Memory B cell (primary cell): ENCODE measurements at places on chromosomes 2 and 18.

GRCh38 chr2:121888189-121888557 lies 132.7 kb downstream of the TSN start:
- no peak for DNase-seq

DNA sequence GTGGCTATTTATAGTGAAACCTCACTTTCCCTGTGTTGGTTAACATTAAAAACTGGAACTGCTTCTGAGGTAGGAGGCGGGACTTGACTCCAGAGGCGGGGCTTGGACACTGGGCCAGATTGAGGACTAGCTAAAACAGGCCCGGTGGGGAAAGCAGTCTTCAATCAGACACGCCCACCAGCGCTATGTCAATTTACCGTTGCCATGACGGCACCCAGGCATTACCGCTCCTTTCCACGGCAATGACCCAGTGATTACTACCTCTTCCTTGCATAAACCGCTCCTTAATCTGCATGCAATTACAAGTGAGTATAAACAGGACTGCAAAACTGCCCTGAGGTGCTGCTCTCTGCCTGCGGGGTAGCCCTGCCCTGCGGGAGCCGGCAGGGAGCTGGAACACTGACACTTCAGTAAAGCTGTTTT lies 35.3 kb downstream of the LRRFIP1 start:
- DNase-seq = peak; percentile 52

DNA sequence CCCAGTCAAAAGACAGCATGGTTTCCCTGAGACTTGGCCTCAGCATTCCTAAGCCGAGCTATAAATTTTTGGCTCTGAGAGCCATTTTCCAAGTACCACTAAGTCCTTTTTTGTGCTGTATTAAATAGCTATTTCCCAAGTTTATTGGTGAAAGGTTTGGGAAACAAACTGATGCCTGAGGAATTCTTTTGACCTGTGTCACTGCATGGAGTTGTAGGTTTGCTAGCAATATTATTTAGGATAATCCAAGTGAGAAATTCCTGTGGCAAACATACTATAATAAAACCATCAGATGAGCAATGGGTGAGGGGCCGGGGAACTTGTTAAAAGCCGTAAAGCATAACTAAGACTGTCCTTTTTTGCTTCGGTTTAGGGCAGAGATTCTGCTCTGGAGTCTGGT lies 28.4 kb downstream of the ARHGAP28 start:
- DNase-seq = no peak

DNA sequence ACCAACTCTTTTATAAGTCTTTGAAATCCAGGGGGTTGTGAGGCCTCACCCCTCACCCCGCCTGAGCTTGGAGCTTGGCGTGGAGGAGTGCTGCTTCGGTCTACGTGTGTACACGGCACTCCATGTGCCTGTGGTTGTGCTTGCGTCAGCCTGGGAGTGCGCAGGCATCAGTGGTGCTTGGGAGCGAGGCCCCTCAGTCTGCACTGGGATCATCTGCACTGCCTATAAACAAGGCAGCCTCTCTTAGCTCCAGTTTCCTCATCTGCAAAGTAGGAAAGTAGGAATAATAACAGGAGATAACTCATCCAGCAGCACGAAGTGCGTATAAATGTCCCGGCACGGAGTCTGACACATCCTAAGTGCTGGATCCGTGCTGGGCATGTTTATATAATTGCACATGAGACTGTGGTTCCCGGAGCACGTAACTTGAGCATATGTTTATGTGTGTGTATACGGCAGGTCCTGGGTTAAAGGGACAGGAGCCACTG lies 1.2 kb downstream of the GYPC start:
- DNase-seq = no peak

- DNase-seq = no peak
Observed at GRCh38 chr2:191811807-191812602, 34.9 kb downstream of the CAVIN2 start.

DNA sequence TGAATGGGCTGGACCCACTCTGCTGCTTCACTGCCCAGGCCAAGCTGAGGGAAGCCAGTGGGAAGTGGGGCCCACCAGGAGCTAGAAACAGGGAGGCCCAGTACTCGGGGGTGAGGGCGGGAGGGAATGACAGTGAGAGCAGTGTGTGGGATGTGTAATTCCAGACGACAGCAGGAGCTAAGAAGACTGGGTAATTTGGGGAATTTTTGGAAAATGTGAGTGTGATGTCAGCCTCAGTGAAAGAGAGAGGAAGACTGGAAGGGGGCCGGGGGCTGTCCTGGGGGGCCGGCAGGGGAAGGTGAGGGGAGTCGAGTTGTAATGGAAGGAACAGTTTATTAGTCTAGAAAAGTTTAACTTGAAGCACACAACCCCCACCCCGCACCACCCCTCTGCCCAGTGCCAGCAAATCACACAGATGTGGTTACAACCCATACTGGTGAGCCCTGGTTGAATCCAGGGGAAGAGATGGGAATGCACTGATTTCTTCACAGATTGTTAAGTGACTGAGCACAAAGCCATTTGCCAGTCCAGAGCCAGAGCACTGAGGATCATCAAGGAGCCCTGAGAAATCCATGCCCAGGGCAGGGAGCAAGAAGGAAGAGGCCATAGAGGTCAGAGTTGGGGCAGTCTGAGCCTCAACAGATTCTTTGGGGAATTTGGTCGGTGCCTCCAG lies 76.7 kb upstream of the PKDCC start:
- no peak for DNase-seq

GRCh38 chr2:215572341-215572848 lies 136.5 kb upstream of the FN1 start:
- DNase-seq = no peak

- DNase-seq = no peak
Observed at GRCh38 chr2:28576714-28577113, 80.9 kb downstream of the PLB1 start.

DNA sequence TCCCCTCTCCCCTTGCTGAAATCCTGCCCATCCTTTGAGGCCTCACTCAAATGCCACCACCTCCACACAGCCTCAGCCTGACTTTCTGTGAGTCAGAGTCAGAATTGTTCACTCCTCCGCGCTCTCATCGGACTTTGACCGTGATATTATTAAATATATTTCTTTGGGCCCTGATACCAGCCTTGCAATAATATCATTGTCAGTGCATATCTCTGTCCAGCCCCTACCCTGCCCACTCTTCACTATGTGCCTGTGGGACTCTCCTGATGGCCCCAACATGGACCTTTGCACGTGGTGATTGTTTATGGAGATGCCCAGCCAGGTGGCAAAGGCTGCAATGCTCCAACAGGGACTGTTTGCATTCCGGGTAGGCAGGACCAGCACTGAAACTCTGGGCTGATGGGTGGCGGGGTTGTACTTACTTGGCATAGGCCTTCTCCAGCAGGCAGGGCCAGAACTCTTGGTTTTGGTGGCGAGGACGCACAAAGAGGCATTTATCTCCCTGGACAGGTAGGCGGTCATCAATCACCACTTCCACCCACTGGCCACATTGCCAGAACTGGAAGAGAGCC lies 37.3 kb downstream of the CAPN13 start:
- DNase-seq = no peak

DNA sequence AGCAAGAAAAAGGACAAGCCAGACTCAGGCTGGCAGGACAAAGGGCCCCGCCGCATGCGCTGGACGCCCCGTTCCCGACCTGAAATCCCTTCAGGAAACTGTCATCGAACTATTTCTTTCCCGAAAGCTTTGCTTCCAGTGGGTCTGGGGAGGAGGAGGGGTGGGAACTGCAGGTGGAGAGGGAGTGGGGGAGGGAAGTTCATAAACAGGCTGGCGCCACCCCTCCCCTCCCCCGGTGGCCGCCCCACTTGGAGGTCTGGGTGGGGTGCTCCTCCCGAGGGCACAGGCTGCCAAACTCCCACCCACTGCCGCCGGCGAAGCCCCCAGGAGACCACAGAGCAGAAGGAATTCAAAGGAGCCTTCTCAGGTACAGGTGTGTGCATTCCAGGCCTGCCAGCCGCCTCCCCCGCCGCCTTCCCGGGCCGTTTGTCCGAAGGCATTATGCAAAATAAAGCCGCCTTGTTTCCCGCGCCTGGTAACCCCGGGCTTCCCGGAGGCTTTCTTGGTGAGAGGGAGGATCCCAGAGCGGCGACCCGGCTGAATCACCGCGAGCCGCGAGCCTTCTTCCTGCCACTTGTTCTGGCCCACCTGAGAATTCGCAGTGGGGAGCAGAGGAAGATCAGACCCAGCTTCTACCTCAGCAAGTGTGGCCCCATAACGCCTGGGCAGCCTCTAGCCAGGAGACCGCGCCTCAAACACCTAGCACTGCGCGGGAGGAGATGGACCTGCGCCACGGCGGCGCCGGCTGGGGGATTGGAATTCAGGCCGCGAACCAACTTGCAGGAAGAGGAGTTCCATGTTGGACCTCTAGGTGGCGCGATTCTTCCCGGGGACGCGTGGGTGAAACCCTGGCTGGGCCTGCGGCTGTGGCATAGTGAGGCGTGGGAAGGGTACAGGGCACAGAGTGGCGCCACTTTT lies 101.9 kb downstream of the FOXI3 start:
- DNase-seq = peak; percentile 65

- no peak for DNase-seq
Observed at GRCh38 chr2:212930556-212931260, 220.7 kb downstream of the IKZF2 start.

DNA sequence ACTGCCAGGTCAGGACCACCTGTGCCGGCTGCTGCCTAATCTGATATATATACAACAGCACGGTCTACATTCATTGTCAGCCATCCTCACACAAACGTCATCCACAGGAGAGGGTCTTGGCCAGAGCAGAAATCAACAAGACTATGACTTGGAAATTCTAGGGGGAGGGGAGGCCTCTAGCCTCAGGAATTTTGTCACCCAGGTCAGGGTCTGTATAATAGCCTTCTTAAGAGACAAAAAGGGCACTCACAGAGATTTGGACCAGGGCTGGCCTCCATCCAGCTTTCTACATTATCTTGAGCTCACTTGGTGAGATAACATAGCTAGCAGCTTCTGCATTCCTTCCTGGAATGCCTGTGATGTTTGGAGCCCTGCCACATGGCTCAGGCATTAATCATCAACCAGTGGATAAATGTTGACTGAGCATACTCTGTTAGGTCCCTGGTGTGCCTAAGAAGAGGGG lies 50.4 kb upstream of the CTIF start:
- DNase-seq = no peak

- no peak for DNase-seq
Observed at GRCh38 chr18:55355223-55355622, 232.8 kb downstream of the TCF4 start.

GRCh38 chr2:191345788-191346187 lies 100.6 kb downstream of the MYO1B start:
- DNase-seq = no peak

DNA sequence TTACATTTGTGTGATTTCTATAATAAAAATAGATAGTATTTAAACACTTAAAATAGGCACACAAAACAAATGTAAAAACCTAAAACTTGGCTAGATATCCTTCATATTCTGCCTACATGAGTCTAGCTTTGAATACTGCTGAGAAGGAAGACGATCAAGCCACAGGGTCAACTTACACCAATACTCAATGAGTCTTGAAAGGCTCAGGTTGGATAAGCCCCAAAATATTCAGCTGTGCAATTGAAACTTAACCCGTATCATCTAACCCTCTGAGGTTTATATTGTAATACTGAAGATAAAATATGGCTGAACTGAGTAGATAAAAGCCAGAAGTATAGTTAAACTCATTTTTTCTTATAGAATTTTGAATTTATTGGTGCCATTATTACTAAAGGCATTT lies 313.0 kb upstream of the NRXN1 start:
- no peak for DNase-seq

GRCh38 chr2:236568068-236568921 lies 1.3 kb upstream of the ACKR3 start:
- peak; percentile 33 for DNase-seq

DNA sequence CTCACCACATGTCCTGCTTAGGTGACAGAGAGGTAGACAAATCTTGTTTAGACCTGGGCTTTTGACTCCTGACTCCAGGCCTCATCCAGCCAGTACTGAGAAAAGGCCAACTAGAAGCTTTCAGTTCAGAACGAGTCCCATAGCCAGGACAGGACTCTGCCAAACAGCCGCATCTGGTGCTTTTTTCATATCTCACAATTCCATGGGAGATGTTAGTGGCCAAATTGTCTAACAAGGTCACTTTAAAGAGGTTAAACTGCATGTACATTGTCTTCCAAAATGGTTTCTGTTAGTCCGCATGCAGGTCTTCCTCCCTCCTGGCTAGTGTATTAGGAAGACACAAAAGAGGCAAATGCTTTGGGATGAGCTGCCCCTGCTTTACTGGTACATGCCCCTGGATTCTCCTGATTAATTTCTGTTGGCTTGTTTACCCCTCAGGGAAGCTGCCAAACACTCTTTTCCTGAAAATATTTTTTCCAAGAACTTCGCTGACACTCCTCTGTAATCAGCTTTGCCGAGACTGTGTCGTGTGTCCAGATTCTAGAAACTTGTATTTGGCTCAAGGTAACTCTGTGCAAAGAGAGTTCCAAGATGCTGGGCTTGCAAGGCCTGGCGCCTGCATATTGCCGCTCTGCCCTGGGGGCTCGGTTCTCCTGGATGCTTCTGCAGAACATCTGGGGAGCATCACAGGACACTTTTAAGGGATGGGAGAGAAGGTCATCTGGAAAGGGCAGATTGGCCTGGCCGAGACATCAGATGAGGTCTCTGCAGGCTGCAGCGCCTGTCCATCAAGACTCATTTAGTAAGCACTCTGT lies 209.2 kb upstream of the APCDD1 start:
- DNase-seq = no peak

DNA sequence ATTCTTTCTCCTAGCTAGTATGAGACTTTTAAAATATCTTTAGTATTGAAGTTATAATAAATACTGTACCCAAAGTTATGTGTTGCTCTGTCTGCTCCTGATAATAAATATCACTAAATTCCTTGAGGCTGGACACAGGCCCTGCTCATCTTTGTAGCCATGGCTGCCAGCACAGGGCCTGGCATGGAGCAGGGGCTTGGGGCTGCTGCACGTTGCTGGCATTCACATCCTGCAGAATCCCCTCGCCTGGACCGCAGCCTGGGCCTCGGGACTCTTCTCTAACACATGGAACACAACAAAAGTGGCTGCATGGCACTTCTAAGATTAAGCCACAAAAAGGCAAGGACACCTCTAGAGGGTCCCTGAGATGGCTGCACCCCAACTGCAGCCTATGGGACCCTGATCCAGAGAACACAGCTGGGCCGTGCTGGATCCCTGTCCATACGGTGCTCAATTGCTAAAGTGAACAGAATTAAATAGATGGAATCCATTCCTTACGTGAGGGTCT lies 477.5 kb upstream of the MYT1L start:
- DNase-seq = no peak

GRCh38 chr2:1742301-1742680 lies 2.0 kb downstream of the PXDN start:
- no peak for DNase-seq

- no peak for DNase-seq
Observed at GRCh38 chr2:174719016-174719415, 45.3 kb downstream of the CHRNA1 start.

DNA sequence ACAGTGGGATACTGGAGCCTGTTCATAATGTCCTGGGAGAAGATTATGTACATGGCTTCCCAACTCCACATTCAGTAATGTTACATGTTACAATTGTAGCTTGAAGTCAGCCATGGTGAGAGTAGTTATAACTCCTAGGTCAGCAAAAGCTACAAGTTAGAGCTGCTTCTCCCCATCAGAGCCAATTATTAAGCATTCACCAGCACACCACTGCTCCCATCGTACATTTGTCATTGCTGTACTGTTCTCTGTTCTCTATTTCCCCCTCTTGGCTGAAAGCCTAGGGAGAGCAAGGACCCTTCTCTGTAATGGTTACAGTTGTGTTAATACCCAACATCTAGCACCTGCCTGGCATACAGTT lies 5.3 kb upstream of the TLK1 start:
- DNase-seq = no peak

GRCh38 chr2:151032741-151033191 lies 228.9 kb downstream of the RBM43 start:
- DNase-seq = no peak

- no peak for DNase-seq
Observed at GRCh38 chr2:40225670-40226210, 226.2 kb downstream of the SLC8A1 start.

GRCh38 chr2:143195511-143195910 lies 66.3 kb downstream of the ARHGAP15 start:
- no peak for DNase-seq
